ENCODE measurements at places on chromosomes 11 and 22.

- no peak for DNase-seq
These were observed 199.2 kb upstream of the CTSC start for GRCh38 chr11:88536616-88537265.

GRCh38 chr11:66032957-66033735 lies 6.9 kb upstream of the CATSPER1 start:
- no peak for DNase-seq

GRCh38 chr22:38467904-38468442 lies at the start of gene KDELR3:
Gene KDELR3 (plus strand): TSS chr22:38468096. CDS start chr22:38468234, 138 bp downstream.
- peak; percentile 71 for DNase-seq

DNA sequence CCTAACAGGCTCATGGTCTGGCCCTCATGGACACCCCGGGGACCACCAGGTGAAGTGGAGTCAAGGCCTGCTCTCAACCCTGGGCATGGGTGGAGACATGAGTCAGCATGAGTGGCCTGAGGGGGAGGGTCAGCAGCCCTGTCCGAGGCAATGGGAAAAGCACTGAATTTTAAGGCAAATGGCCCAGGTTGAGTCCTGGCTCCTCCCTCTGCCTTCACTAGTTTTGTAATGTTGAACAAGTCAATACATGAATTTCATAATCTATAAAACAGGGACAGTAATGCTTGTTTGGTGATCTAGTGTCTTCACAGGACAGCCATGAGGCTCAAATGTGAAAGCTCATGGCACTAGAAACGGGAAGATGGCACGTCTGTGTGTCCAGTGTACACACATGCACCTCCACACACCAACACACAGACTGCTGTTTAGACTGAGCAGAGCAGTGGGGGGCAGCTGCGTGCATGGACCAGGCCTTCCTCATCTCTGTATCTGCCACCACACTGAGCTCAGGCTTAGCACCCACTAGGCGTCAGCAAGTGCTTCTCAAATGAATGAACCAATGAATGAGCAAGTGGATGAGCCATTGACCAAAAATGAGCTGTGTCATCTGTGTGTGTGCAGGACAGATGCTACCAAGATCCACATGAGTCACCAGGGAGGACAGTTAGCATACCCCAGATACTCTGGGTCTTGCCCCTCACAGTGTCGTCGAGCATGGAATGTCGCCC lies 63.4 kb downstream of the NRXN2 start:
- no peak for DNase-seq

GRCh38 chr11:94751786-94752185 lies 16.4 kb upstream of the AMOTL1 start:
- DNase-seq, result no peak

- no peak for DNase-seq
These were observed 42.9 kb downstream of the IRAG1 start for GRCh38 chr11:10650630-10651029.

DNA sequence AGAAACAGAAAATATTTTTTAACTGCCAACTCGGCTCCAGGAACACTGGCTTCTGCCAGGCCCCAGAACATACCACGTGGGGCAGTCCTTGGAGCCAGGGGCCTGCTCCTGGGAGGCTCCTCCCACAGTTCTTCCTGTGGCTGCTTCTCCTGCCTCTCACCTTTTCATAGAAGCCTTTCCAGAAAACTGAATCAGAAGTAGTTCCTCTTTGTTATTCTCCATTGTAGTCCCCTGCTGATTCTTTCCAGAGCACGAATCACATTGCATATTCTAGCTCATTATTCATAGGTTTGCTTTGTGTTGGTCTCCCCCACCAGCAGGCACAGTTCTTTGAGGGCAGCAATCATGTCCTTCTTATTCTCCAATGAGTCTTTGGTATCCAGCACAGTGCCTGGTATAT lies 106.0 kb downstream of the EFCAB6 start:
- no peak for DNase-seq

DNA sequence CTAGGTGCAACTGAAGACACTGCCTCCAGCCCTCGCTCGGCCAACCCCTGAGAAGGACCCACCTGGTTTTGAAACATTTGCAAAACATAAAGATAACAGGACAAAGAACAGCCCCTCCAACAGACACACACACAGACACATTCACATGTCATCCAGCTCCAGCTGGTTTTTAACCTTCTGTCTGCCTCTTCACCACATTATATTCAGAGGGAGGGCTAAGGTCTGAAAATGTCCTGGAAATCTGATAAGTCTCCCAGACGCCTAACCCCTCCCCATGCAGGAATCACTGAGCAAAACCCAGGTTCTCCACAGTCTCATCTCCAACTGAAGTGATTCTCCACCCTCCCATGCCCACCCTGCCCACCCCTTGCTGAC lies 29.4 kb downstream of the PACSIN2 start:
- no peak for DNase-seq

GRCh38 chr11:17750801-17751165 lies 16.2 kb downstream of the KCNC1 start:
- DNase-seq, result no peak

DNA sequence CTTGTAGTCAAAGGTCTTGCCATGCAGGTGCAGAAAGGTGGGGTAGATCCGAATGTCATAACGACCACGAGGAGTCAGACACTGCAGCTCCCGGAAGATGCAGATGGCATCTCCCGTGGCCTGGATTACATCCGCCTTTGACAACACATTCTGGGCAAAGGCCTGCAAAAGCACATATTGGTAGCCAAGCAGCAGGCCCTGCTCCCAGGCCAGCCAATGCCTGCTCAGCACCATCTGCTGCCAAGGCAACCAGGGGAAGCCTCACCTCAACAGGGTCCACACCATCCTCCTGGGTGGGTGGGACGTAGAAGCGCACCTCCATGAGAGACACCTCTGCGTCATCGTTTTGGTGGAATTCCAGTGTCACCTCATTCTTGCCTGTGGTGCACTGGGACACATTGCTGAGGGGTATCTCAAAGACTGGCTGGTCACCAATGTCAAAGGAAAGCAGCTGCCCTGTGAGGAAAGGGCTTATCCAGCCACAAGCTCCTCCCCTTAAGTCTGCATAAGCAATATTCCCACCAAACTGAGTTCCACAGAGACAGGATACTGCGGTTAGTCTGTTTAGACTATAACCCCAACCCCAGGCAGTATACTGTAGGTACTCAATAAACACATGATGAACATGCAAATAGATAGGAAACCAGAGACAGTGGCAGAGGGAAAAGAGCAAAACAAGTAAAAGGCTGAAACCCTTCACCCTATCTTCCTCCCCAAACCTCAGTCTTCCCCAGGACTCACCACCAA lies 2.8 kb downstream of the SSRP1 start:
- DNase-seq, result no peak

DNA sequence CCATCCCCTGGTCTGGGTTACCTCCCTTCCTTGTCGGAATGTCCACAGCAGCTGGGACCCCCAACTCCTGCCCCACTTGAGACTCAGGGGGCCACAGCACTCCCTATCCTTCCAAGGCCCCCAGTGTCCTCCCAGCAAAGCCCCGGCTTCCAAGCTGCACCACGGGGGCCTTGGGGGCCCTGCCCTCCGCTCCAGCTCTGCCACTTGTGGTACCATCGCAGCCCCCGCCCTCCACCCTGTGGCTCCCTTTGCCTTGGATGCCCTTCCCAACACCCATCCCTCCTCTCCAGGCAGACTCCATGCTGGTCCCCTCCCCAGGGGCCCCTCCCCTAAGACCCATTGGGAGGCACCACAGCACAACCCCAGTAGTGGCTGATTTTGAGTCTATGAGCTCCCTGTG lies 17.3 kb downstream of the TMEM258 start:
- no peak for DNase-seq

GRCh38 chr11:103398829-103399228 lies 289.6 kb downstream of the DYNC2H1 start:
- no peak for DNase-seq

All from nephron progenitor cell (in vitro differentiated cells).